ENCODE measurements at places on chromosomes 2 and 18.

GRCh38 chr2:100376836-100377235, 40.6 kb downstream of the CHST10 start:
- no peak for DNase-seq

DNA sequence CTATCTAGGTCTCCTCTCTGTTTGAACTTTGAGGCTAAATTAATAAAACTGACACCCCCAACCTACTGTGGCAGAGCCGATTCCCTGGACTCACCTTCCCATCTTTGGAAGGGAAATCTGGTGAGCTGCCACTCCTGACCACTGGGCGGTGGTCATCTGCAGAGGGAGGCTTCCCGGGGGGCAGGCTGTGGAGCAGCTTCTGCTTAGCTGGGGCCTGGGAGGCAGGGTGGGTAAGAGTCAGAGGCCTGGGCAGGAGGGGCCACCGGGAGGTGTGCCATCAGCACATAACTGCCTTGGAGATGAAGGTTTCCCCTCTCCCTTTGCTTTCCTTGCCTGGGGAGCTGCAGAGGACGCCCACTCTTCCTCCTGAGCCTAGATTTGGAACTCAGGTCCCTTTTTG, 2.3 kb upstream of the NPPC start:
- no peak for DNase-seq

DNA sequence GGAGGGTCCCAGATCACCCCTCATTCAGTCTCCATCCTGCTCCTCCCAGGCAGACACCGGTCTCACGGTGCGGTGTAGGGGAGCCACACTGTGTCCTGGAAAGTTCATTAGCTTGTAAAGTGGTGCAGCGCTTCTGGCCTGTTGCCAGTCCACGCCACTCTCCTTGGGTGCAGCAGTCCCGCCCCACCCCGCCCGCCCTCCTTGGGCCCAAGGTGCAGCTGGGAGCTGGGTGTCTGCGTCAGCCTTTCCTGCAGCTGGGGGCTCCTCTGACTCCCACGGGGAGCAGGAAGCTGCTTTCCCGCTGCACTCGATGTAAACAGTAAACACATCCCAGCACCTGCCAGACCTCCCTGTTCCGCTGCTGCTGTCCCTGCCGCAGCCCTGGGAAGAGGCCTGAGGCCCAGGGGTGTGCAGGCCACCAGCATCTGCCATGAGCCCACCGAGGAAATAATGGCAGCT, 53.8 kb upstream of the ASB18 start:
- DNase-seq, result no peak

DNA sequence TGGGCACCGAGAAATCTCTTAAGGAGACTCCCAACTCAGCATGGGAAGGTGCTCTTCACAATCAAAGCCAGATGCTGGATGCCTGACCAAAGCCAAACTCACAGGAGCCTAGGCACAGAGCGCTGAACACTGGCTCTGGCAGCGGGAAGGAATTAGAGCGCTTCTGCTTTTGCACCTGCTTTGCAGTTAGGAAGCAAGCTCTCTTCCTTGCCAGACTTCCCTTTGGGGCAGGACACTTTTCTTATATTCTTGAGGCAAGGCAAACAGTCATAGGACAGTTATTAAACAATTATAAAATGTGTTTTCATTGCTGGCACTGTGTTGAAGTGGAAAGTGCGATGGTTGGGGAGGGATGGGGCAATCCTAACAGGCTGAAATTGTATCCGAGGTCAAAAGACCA, 79.6 kb upstream of the DNMT3A start:
- no peak for DNase-seq

DNA sequence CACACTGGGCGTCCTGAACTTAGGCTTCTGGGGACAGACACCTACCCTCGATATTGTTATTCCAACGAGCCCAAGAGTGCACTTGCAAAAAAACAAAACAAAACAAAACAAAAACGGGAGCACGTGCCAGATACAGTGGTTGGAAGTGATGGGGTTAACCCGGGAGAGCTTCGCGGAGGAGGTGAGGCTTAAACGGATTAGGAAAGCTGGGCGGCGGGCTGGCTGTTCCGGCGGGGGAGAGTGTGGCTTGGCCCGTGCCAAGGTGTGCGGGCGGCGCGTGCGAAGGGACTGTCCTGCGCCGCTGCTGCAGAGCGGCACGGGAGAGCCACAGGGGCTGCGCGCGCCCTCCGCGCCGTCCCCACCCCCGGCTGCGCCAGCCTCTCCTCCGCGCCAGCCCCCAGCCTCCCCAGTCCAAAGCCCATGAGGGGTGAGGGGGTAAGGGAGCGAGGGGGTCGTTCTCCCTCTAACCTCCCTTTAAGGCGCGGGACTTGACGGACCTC, 1.5 kb upstream of the SLC30A3 start:
- no peak for DNase-seq

DNA sequence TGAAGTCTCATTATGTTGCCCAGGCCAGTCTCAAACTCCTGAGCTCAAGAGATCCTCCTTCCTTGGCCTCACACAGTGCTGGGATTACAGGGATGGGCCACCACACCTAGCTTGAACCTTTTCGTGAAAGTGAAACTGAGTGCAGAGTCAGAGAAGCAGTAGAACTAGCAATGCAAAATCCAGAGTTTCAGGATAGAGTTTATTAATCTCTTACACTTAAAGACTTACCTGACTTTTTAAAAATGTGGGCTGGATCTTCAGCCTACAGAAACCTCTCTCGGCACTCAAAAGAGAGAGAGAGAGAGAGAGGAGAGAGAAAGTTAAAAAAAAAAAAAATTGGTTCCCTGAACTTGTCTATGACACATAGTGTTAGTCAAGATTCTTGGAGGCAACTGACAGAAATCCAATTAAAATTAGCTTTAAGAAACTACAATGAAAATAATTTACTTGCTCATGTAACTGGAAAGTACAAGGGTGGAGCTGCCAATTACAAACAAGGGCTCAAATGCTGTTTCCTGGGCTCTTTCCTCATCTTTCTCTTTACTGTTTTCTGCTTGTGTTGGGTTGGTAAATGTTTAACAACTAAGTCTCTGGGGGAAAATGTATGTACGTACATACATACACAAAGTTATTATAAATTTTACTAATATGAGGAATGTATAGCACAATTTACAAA, 98.1 kb upstream of the CERS6 start:
- DNase-seq, result no peak

DNA sequence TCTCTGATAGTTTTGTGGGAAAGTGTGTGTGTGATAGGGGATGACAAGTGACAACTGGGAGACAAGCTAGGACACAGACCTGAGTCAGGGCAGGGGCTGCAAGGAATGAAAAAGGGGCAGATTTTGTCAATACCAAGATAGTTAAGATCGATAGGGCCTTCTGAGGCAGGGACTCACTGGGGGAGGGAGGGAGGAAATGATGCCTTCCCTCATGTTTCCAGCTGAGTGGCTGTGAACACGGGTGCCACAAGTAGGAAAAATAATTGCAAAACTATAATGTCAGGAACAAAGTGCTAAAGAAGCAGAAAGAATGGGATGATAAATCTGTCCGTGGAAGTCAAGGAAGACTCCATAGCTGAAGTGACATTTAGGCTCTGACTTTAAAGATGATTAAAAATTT, 24.2 kb downstream of the CDH2 start:
- DNase-seq, result no peak

DNA sequence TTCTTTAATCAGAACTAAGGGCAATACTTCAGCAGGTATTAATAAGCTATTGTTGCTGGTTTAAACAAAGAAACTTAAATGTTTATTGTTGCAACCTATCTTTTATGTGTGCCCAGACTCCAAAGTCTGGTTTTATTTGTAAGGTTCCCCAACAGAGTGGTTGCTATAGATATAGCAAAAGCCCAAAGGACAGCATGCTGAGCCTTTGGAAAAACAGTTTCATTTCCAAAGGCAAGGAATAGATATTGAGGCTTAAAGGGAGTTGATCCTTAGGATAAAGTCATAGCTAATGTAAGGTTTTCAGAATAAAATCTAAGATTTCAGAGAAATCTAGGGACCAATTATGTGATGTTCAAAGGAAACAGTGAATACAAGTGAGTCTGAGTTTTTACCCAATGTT, 413.2 kb upstream of the SLC14A2 start:
- DNase-seq, result no peak
